ENCODE measurements at places on chromosomes 12 and 14.

DNA sequence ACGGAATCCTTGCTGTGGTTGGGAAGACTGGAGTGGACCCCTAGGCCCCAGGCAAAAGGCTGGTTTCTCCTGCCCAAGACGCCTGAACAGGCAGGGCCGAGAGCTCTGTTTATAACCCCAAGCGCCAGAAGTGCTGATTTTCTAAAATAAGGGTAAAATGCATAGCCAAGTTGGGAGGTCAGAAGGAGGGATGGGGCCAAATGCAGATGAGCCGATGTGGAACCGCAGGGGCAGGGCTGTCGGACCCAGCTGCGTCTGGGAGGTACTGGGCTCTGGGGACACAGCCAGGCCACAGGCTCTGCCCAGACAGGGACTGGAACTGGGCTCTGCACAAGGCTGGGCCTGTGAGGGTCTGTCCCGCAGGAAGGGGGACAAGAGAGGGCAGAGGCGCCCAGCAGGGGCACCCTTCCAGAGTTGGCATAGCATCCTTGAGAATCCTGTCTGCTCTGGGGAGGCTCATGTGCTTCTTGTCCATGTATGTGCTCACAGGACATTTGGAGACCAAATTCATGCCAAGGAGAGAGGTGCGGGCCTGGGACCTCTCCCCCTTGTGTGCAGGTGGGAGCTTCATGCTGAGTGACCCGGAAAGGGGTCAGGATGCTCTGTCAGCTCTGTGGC, 49.1 kb downstream of the JAG2 start:
- DNase-seq: no peak

DNA sequence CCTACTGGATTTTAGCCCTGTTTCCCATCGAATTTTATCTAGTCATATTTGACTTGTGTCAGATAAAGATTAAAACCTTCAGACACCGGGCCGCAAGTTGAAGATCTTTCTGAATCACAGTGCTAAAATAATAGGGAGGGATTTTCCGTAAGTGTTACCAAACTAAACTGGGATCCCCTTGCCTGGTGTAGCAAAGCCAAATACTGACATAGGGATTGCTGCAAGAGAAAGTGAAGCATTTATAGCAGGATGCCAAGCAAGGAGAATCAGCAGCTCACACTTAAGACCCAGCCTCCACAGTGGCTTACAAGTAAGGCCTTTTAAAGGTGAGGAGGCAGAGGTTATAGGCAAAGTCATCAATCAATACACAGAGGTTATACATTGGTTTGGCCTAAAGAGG, 147.4 kb downstream of the AKAP6 start:
- DNase-seq: no peak

- DNase-seq: no peak
These were observed 30.5 kb upstream of the METAP2 start for GRCh38 chr12:95443459-95443858.

DNA sequence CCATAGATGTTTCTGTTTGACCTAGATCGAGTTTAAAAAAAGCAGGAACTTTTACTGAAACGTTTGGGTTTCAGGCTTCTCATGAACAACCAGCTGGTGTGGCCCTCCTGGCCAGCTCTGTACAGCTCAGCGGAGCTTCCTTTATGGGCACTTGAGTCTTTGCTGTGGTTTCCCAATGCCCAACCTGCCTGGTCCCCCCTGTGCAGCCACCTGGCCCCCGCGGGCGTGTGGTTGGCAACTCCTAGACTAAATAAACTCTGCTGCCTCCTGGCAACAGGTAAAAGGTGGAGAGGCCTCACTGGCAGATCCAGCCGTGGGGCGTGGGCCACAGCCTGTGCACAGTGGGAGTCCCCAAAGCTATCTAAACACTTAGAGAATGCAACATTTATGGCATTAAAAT, 38.7 kb downstream of the ADGRD1 start:
- no peak for DNase-seq

GRCh38 chr12:128467882-128468281, 200.9 kb downstream of the TMEM132C start:
- no peak for DNase-seq

DNA sequence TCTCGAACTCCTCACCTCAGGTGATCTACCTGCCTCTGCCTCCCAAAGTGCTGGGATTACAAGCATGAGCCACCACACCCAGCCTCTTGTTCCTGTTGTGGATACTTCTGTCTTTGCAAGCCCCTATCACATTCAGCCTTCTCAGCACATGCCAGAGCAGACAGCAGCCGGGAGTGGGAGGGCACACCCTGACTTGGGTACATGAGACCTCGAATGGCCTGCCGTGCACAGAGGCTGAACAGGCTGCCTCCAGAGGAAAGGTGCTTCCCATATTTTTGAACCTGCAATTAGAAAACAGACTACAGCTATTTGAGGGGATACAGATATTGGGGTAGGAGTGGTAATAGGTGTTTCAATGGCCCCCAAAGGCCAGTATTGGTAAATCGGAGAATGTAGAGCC, 307.3 kb upstream of the DIO3 start:
- DNase-seq: no peak

DNA sequence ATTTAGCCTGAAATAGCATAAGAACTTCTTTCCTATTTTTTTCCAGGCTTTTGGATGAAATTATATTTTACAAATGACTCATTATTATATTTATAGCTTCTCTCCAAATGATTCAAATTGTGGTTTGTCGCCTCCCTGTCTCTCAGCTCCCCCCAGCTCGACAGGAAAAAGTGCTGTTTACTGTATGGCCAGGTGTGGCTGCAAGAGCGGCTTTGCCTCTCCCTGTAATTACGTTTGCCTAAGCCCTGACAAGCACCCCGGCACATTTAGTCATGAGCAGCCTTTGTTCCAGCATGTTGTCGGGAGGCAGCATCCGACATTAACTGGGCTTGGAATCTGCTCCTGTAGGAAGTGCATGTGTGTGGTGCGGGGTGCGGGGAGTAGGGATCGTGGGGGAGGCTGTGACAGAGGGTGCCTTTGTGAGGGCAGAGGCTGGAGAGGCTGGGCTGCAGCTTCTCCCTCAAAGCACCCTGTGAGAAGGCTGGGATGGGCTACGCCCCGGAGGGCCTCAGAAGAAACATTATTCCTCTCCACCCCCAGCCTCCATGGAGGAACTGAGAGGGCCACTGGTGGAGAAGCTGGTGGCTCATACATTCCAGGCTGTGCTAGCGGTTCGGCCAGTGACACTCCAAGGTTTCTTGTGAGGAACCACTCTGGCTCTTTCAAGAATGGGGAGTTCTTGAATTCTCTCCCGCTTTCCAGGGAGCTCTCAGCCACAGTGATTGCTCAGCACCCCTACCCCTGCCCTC, 42.1 kb upstream of the CTDSP2 start:
- DNase-seq: no peak

DNA sequence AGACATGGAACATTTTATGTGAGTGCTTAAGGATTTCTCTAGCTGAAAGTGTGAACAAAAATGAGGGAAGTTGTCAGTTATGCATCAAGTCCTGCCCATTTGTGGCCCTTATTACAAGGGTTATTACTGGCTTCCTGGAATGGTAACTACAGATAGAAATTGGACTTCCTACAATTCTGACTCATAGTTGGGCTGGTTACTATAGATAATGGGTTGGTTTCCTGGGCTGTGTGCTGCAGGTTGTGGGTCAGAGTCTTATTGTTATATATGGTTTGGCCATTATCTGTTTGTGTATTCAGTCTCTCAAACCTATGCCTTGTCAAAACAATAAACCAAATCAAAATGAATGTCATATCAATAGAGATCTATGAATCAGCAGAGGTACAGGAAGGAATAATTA, 313.7 kb downstream of the ADAMTS20 start:
- no peak for DNase-seq

DNA sequence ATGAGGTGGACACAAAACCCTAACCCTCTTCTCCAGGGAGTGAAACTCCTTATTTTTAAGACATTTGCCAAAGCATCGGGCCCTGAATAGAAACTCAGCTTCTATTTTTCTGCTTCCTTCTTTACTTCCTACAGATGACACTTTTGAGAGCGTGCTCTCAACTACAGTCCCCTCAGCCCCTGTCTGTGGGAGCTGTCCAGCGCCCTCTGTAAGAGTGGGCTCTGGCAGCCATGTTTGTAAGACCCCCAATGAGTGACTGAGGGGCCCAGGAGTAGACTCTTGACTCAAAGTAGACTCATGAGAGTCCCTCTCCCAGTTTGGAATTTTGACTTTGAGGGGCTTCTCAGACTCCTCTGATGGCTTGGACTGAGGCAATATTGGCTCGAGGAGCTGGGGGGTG, 25.5 kb upstream of the BATF start:
- DNase-seq: no peak

DNA sequence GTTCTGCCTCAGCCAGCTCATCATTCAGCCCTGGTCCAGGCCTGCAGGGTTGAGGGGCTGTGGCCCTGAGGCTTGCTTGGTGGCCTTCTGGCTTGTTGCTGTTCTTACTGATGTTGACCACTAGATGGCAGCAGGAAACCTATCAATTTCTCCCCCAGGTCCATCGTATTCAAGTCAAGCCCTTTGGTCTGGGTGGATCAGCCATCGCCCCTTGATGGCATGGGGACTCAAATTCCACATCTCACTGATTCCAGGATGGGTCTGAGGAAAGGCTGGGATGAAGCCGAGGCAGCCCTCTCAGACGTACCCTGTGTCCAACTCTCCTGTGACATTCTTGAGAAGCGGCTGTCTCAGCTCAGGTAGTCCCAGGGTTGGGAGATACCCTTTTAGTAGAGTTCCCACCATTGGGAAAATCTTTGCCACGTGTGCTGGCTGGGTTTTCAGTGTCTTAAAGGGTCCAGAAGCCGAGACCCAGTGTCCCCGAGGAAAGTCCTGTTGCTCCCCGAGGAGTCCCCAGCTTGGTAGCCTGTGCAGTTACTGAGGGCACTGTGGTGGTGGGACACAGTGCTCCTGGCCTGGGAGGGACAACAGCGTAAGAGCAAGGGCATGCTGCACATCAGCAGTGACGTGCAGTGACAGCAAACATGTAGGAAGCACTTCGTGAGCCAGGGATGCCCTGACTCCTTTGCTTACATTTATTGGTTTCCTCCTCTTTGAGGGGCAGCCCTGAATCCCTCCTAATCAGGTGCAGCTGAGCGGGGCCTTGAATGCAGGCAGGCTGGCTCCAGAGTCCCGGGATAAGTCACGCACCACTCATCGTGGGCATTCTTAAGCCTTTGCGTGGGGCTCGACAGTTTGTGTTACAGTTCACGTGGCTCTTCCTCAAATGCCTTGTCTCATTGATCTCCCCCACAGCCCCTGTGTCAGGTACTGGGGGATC, 58.6 kb downstream of the TSPAN9 start:
- no peak for DNase-seq

DNA sequence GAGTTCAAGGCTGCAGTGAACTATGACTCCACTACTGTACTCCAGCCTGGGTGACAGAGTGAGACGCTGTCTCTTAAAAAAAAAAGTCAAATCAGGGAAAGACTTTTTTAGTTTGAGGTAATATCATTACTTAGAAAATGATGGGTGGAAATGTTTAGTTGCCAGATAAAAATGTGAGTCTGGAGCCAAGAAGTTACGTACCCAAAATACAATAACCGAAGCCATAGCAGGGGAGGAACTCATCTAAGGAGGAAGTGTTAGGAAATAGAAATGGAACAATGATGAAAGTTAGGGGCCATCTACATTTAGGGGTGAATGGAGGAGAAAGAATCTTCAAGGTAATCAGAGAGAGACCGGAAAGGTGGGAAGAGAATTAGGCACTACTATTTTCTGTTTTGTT, 98.8 kb downstream of the DACT1 start:
- no peak for DNase-seq

DNA sequence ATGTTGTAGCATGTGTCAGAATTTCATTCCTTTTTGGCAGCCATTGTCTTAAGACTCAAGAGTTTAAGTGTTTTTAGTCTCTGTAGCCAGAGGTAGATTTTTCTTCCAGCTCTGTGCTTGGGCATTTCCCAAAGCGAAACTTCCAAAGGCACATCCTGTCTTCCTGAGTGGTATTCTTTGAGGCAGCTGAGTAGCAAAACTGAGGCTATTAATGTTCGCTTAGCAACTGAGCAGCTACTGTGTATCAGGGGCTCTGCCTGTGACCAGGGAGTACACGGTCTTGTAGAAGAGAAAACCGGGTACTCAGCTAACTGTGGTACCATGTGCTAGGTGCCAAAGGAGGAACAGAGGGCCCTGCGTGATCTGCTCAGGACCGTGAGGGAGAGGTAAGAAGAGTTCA, 52.0 kb downstream of the ETV6 start:
- DNase-seq: no peak

DNA sequence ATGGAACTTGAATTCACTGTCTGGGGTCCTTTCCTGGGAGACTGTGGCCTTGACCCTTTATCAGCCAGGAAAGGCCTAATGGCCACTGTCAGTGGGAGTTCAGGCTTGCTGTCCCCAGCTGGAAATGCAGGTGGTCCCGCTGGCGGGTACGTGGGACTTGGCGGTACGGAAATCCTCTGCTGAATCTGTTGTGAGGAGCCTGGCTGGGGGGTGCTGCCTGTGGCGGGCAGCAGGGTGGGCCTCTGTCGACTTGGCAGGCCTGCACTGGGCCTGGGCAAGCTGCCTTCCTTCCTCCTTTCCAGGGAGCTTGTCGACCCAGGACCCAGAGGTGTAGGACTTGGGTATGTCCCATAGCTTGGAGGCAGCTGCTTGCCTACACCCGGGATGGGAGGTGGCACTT, 26.3 kb downstream of the ZFYVE21 start:
- DNase-seq: no peak

- no peak for DNase-seq
These were observed 1.5 kb downstream of the LAG3 start for GRCh38 chr12:6773590-6774351.

DNA sequence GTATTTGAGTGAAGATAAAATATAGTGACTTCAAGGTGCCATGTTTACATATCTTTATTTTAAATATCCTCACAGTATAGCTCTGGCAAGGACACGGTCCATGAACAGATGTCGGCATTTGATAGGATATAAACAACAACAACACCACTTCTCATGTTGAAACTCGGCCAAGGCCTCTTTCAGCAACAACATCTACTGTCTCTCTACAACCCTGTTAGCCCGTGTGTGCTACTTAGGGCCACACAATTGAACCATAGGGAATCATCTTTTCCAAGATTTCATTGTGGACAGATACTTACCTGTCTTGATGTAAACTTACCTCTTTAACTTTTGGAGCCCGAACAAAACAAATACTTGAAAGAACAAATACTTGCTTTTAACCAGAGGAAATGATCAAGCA, 168.7 kb upstream of the SSTR1 start:
- DNase-seq: no peak

- DNase-seq: no peak
These were observed 96.4 kb downstream of the TMEM260 start for GRCh38 chr14:56676042-56676441.

DNA sequence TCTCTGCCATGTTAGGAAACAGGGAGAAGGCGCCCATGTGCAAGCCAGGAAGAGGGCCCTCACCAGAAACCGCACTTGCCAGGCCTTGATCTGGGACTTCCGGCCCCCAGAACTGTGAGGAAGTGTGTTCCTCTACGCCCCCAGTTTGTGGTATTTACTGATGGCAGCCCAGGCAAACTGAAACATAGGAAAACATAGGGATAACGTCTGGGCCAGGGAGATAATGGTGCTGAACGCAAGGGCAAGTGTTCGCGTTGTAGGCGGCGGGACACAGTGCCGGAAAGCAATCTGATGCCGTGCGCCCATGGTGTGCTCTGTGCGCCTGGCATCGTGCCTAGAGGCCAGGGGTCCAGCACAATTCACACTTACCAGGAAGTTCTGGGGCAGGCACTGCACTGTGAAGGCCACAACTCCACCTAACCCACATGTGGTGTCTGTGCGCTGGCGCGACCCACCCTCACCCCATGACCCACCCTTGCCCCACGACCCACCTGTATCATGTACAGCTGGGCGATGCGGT, 53.6 kb downstream of the ARL6IP4 start:
- no peak for DNase-seq

All from right renal cortex interstitium (tissue), 3 donors.